Right renal cortex interstitium (tissue), 3 donors: ENCODE measurements at places on chromosomes 16 and 17. TPM values are rescaled to one million over a fixed set of nuclear protein-coding genes. Genes with fewer than 3 reads are reported as not detected.

Gene PKMYT1
- 11.3 TPM for polyA plus RNA-seq

GRCh38 chr17:49814781-49815529, 26.5 kb downstream of the KAT7 start:
- DNase-seq, result no peak

DNA sequence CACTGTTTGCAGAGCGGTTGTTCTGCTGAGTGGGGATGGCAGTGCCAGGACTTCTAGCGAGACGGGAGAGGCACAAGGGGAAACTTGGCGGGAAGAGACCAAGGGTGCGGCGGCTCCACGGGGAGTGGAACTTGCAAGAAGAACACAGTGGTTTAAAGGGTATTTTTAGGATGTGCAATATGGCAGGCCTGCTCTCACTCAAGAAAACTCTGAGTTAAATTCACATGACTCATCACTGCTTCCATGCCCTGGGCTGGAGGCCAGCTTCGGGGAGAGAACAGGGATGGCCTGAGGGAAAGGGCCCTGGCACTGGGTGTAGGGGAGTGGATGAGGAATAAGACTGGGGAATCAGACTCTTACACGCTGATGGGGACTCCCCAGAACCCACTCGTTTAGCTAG, 13.3 kb upstream of the CD300LD start:
- no peak for DNase-seq

DNA sequence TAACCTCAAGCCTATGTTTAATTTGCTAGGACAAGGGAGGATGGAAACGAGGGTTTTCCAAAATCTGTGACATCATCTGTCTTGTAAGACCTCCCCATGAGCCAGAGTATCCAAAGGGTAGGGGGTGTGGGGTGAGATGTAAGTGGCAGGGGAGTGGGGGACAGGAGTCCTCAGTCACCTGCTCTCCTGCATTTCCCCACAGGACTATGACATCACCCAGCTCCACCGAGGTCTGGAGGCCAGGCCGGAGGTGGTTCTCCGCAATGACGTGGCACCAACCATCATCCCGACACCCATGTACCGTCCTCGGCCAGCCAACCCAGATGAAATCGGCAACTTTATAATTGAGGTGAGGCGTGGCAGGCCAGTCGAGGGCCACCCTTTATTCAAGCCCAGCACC, 41.5 kb upstream of the CDH1 start:
- no peak for DNase-seq

- no peak for DNase-seq
Observed at GRCh38 chr16:28011223-28011622, 52.3 kb downstream of the GSG1L start.

- no peak for DNase-seq
Observed at GRCh38 chr17:77264617-77265230, 124.0 kb downstream of the SEC14L1 start.

Gene CA7
- polyA plus RNA-seq, result 0.24 TPM

Gene MYH1
- 0.03 TPM for polyA plus RNA-seq

- no peak for DNase-seq
Observed at GRCh38 chr17:30449480-30449879, 27.7 kb upstream of the GOSR1 start.

Gene ARHGAP44
- polyA plus RNA-seq, result 7.5 TPM

Gene SULT1A3
- 13.9 TPM for polyA plus RNA-seq

- no peak for DNase-seq
Observed at GRCh38 chr17:35555691-35556090, 4.9 kb downstream of the SLFN14 start.

- no peak for DNase-seq
Observed at GRCh38 chr16:1047123-1047522, 25.4 kb upstream of the SSTR5 start.

Gene HASPIN
- 3.6 TPM for polyA plus RNA-seq

DNA sequence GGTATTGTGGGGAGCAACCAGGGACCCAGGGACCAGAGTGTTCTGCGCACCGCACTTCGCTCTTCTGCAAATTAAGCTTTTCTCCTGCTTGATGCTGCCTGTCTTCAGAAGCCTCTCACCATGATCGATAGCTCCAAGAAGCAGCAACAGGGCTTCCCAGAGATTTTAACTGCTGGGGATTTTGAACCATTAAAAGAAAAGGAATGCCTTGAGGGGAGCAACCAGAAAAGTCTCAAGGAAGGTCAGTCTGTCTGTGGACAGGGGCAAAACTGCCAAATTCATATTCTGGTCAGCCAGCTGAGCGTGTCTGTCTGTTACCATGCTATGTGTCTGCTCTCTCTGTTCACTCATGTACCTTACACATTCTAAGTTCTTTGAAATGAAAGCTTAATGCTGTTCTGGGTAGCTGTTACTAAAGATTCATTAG, 115.7 kb downstream of the MRTFB start:
- no peak for DNase-seq

Gene KRT24
- not detected for polyA plus RNA-seq

- DNase-seq, result no peak
Observed at GRCh38 chr17:20242271-20242670, 225.1 kb downstream of the LGALS9B start.

GRCh38 chr17:73493956-73494926, 150.0 kb downstream of the SDK2 start:
- DNase-seq, result no peak

Gene EPN3
- 9.8 TPM for polyA plus RNA-seq

- no peak for DNase-seq
Observed at GRCh38 chr17:20781260-20781659, 201.7 kb downstream of the CDRT15L2 start.
